Natural killer cell (primary cell): ENCODE measurements at places on chromosomes 5 and 9.
A peak's percentile ranks its signal among the peaks of the same experiment; 100 is the strongest.

GRCh38 chr5:128228521-128228920 is 145.0 kb downstream of the SLC12A2 start:
- no peak for DNase-seq

- DNase-seq: peak; percentile 69
Measured at GRCh38 chr5:55993731-55994494, 850 bp downstream of the IL6ST start.

- no peak for DNase-seq
Measured at GRCh38 chr9:17802249-17802857, 223.5 kb downstream of the SH3GL2 start.

DNA sequence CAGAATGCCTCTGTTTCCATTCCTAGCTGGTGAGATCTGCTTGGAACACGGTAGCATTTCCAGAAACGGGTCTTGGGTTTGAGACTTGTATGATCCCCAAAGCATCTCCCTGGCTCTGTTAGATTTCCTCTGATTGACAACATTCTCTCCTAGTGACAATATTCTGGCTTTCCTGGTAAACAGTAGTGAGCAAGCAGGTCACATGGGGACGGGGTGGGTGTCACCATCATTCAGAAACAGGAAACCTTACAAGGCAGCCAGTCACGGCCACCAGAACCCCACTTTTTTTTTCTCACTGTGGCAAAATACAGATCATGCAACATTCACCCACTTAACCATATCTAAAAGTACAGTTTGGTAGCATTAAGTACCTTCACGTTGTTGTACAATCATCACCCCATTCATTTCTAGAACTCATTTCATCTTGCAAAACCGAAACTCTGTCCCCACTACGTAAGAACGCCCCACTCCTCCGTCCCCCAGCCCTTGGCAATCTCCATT is 90.1 kb upstream of the LMX1B start:
- DNase-seq: peak; percentile 69

DNA sequence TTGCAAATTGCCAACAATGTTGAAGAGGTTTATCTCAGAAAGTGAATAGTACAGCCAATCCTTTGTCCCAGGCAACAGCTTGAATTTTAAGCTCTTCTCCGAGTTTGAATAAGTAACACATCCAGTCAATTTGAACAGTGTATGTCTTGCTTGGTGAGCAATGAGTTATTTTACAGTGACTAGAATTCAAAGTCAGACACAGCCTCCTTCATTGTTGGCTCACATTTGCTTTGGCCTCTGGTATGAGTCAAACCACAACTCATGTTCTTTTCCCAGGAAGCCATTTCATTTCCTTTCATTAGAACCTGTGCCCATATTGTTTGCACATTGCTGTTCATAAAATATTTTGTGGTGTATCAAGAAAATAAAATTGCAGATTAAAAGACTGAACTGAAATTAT is 622.0 kb upstream of the DAB2 start:
- DNase-seq: no peak

DNA sequence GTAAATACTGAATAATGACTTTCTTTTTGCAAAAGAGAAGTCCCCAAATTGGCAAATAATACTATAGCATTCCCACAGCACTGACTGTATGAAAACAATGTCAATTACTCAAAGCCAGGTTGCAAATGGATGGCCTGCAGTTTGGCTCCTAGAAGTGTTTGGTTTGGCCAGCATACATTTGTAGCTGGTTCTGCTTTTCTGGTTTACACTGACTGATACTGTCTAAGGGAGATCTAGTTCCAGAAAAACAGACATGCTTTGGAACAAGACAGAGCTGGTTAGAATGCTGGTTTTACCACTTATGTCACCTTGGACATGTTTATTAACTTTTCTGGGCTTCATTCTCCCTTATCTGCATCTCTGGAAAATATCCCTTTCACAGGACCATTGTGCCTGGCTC is 81.5 kb upstream of the TRPM3 start:
- DNase-seq: no peak

GRCh38 chr5:108079753-108080152 is 302.1 kb downstream of the FBXL17 start:
- no peak for DNase-seq

DNA sequence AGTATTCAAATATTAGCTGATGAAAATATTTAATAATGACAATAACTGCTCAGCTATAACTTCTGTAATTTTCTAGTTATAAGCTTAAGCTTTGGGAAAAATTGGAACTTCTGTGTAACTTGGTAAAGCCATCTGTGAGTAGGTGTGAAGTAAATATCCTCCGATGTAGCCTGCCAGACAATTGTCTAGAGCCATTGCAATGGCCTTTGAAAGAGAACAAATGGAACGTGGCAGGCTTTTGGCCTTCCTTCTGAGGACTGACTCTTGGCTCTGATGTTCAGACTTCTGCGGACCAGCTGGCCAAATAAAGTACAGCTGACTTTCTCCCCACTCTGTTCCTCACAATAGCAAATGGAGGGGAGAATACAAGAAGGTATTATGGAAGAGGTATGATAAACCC is 203.4 kb upstream of the NMUR2 start:
- no peak for DNase-seq

DNA sequence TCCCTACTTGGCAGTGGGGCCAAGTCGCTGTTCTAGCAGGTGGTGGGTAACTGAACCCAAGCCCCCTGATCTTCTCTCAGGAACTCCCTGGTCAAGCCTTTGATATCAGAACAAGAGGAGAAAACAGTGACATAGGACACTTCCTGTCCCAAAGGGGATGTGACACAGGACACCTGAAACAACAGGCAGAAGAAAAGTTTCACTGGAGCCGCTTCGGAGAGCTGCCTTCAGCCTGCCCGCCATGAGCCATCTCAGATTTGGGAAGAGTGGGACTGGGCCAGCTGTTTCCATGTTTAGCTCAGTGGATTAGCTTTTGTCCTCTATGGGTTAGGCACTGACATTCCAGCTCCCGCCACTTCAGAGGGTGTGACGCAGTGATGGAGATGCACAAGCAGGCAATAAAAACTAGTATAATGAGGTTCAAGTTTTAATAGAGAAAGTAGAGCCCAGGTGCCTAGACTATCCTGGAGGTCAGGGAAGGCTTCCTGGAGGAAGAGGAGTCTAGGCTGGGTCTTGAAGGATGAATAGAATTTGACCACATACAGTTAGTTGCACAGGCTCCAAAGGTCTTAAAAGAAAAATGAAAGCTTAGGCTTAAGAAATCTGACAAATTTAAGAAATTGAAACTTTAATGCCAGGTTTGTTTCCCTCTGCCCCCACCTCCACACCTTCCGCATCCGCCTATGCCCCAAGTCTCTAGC is 104.1 kb upstream of the SPRY4 start:
- DNase-seq: no peak

DNA sequence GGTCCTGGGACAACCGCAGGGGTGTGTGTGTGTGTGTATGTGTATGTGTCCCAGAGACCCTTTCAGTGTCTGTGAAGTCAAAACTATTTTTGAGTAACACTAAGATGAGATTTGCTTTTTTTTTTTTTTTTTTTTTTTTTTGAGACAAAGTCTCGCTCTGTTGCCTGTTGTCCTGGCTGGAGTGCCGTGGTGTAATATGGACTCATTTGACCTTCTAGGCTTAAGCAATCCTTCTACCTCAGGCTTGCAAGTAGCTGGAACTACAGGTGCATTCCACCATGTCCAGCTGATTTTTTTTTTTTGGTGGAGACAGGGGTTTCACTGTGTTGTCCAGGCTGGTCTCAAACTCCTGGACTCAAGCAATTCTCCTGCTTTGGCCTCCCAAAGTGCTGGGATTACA is 97.4 kb upstream of the KLF9 start:
- no peak for DNase-seq

DNA sequence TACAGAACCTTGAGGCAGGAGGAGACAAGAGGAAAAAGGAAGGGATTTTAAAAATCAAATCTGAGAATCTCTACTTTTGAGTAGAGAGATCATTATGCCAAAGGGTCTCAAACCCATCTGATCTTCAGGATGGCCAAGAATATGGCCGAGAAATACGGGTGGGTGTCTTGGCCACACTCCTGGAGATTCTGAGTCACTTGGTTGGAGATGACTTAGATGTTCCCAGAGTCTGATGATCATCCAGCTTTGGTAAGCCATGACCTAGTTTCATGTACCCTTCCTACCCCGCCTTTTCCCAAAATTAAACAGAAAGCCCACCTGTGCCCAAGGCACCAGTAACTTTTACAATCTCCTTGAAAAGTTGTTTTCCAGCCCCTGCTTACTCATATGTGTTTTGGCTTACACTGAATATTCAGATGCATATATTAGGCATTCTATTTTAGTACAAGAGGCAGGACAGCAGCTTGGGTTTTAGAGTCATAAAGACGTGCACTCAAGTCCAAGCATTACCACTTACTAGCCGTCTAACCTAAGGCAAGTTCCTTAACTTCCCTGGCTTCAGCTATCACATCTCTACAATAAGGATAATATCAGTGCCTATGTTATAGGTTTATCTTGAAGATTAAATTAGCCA is 167.0 kb upstream of the GPR151 start:
- DNase-seq: no peak

DNA sequence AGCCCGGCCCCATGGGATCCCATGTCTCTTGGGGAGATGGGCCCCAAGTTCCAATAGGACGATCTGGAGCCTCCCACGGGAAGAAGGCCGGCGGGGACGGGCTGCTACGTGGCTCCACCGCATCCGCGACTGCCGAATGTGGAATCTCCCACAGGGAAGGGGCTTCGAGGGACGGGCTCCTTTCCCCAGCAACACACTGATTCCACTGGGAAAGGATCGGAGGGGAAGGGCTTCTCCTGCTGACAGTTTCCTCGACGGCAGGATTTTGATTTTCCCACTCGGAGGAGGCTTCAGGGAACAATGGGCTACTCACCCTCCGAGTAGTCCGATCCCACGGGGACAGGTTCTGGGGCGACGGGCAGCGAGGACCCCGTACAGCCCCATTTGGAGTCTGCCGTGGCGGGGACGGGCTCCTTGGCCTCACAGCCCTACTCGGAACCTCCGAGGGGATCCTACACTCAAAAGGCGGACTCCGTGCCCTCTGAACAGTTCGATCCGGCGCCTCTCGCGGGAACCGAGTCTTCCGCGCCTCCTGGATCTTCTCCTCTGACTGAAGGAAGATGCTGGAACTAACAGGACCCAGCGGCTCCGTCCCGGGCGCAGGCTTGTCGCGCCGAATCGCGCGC is 1.3 kb downstream of the PROB1 start:
- DNase-seq: no peak

GRCh38 chr5:1764606-1764960 is 35.1 kb downstream of the MRPL36 start:
- DNase-seq: no peak

GRCh38 chr5:111697881-111698757 is 58.9 kb downstream of the NREP start:
- no peak for DNase-seq

DNA sequence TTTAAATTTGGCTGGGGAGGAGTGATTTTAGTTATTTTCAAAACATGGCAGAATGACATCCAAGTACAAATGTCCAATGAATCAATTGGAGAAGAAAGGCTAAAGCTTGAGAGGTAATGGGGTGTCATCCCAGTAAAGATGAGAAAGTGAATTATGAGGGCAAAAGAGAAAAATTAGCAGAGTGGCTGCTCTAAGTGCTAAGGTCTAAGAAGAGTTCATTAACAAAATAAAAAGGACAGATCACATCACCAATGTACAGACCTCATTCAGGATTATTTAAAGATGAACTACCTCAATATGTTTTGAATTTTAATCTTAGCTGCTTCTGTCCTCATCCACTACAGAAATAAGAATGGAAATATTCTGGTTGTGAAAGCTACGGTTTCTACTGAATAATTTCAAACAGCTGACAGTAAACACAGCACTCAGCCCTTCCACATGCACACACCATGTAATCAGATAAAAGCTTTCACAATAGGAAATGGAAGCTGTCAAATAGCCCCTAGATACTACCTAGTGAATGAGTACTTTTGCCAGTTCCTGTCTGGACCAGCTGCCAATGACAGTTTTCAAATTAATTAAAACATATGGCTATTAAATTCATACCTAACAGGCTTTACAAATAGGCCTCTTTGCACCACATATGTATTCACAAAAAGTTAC is 171.5 kb downstream of the SSBP2 start:
- DNase-seq: no peak

- no peak for DNase-seq
Measured at GRCh38 chr9:764105-764524, 77.4 kb upstream of the DMRT1 start.

DNA sequence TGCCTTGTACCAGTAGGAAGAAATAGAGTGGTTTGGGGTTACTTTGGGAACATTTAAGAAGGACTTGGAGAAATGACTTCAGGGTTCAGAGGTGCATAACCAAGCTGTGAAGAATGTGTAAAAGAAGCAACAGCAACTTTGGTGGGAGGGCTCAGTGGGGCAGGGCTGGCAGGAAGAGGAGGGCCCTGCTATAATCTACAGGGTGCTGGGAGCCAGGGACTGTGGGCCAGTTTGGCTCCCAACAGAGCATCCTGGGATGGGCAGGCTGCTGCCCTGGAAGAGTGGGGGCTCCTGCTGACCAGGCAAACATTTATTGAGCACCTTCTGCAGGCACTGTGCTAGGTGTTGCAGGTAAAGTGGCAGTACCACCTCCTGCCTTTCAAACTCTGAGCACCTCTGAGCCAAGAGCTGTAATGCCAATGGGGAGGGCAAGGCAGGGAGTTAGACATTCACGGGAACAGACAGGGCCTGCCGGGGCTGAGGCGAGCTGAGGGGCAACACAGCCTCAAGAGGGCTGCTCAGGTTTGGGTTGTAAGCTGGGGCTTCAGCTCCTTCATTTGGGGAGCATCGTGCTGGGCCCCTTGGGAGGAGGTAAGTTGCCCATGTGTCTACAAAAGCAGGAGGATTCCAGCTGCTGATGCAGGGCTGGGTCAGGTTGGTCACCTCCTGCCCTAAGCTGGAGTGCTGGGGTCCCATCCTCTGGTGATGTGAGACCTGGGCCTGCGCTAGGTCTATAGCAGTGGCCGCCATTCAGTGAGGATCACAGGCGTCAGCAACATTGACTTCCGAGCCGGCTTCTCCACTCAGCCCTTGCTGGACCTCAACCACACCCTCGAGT is 30.6 kb downstream of the HMCN2 start:
- DNase-seq: no peak

- no peak for DNase-seq
Measured at GRCh38 chr9:134339183-134339806, 13.0 kb downstream of the RXRA start.
